Renal cortical epithelial cell (primary cell): ENCODE measurements at places on chromosomes 1 and 21.

DNA sequence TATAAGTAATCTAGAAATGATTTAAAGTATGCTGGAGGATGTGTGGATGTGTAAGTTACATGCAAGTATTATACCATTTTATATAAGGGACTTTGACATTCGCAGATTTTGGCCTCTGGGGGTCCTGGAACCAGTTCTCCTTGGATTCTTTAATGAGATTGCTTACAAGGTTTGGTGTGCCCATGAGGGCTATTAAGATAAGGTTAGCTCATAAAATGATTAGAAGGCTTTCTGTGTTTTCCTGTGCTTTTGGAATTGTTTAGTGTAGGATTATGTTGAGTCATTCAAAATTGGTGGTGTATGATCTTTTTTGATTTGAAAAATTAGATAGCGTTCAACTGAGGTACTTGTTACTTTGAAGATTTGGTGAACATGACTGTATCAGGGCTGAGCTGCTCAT lies 5.6 kb downstream of the USP25 start:
- DNase-seq: no peak

DNA sequence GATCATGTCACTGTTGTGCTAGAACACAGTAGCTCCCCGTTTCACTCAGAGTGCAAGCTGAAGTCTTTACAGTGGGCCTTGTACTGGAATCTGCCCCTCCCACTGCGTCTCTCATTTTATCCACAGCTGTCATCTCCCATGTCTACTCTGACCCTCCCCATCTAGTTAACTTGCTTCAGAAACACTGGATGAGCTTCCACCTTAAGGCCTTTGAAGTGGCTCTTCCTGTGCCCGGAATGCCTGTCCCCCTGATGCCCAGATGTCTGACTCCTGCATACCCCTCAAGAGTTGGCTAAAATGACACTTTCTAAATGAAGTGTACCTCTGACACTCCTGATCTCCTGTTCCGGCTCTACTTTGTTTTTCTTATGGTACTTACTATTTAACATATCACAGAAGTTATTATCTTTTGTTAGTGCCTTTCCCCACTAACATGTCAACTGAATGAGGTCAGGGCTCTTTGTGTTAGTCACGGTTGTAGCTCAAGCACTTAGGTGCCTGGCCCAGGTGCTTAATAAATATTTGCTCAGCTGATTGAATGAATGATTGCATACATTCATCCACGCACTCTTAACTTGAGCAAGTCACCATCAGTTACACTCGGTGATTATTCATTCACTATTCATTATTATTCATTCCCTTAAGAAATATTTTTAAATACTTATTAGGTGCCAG lies 13.3 kb downstream of the ARV1 start:
- no peak for DNase-seq

DNA sequence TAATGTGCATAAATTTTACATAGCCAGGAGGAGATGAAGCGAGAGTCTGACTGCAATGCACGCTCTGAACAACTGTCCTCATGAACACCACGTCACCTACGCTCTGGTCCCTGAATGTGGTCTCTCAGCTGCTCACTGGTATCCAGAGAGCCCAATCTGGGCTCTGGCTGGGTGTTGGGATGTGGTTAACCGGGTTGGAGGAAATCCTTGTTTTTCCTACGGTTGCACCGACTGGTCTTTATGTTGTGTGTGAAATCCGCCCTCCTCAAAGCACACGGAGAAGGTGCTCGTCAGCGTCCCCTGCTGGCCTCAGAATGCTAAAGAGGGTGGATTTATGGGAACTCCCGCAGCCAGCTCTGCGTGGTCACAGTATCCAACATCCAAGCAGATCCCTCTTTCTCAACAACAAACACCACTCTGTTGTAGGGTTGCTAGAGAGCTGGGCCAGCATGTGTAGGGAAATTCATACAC lies 51.8 kb upstream of the FAM89A start:
- DNase-seq: no peak

DNA sequence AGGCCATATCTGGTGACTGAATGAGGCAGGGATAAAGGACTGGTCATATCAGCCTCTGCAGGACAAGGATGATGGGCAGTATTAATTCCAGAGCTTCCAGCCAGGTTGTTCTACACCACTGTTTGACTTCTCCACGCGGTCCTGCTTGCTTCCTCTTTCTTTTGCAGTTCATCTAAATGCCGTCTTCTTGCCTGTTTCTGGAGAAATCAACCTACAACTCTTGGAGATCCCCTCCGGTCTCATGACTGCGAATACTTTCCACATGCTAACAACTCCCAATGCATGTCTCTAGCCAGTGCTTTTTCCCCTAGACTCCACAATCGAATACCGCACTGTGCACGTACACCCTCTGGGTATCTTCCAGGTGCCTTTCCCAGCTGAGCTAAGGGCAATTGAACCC lies 14.1 kb upstream of the TIAM1 start:
- DNase-seq: no peak

DNA sequence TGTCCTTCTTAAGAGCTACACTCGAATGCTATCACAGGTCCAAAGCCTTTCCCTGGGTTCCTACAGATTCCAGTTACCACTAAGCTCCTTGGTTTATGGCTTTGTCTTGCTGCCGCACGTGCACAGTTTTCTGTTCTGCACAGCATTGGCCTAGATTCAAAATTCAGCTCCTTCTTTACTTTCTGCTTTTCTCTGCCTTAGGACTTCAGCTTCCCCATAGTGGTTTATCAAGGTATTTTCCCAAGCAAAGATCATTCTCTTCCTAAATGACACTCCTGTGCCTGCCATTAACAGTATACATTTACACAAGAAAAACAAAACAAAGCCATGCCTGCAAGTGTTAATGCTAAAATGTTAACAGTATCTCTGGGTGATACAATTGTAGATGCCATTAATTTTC lies 41.8 kb downstream of the PTPRU start:
- DNase-seq: no peak

DNA sequence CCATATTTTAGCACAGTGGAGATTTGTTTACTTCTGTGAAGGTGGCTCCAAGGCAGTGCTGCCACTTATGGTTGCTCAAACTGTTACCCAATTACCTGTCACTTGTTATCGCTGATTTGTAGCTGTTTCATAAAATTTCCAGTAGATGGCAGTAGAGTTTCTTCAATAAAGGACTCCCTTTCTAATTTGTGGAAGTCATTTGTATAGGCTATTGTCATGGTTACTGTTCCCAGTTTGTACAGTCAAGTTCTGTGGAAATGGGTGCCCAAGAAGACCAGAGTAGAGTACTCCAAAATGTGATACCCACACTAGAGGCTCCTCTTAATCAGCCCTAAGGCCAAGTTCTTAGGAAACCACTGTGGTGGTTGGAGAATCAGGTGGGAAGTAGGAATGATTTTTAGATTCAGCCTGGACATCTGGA lies 186.1 kb downstream of the CLEC20A start:
- peak; percentile 89 for DNase-seq

DNA sequence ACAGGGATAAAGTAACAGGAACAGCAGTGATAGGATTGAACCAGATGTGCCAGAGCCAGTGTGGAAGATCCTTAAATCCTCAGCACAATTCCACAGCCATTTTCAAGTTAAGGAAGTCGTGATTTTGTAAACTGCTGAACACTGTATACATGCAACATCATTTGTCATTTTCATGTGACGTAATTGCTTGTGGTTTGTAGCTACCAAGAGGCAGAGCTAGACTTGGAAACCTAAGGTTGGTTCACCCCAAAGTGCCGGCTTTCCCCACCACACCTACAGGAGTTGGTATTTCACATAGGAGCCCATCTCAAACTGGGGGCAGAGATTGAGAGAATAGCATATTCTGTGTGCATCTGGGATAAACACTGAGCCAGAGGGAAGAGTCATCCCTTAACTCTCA lies 113.9 kb downstream of the CAPN8 start:
- DNase-seq: no peak

DNA sequence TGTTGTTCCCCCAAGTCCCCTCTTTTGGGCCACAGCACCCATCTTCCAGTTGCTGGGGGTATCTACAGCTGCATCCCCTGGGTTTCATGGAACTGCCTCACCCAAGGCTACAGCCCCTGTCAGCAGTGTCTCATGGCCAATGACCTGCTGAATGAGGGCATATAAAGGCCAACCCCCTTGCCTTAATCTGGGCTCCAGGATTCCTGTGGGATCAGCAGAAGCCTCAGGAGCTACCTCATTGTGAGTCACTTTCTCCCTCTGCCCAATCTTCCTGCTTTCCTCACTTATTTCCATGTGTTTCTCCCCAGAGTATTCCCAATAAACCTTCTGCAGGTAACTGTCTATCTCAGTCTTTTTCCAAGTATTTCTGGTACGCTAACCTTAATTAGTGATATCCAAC lies 37.3 kb upstream of the SYT14 start:
- DNase-seq: peak; percentile 90

- DNase-seq: no peak
Observed at GRCh38 chr1:150906329-150906728, 19.4 kb downstream of the CTXND2 start.

DNA sequence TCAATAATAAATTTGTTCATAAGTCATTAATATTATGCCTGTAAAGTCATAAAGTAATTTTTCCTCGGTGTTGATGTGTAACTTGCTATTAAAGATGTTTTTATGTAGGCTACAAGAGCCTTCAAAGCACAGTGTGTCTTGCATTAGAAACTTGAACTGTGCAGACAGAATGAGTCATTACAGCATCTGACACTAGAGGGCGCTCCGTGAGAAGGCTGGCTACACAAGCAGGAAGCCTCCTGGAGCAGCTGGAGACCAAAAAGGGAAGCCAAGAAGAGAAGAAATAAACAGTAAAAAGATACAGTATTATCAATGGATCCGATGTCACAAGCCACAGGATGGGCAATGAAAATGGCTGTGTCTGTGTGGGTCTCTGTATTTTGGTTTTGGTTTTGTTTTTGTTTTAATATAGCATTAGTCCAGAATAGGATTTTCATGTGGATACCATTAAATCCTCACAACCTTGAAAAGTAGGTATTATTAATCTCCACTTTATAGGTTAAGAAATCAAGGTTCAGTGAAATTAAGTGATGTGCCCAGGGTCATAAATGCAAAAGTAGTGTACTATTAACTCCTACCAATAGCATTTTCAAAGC lies 16.1 kb upstream of the LRRC8D start:
- DNase-seq: peak; percentile 84

DNA sequence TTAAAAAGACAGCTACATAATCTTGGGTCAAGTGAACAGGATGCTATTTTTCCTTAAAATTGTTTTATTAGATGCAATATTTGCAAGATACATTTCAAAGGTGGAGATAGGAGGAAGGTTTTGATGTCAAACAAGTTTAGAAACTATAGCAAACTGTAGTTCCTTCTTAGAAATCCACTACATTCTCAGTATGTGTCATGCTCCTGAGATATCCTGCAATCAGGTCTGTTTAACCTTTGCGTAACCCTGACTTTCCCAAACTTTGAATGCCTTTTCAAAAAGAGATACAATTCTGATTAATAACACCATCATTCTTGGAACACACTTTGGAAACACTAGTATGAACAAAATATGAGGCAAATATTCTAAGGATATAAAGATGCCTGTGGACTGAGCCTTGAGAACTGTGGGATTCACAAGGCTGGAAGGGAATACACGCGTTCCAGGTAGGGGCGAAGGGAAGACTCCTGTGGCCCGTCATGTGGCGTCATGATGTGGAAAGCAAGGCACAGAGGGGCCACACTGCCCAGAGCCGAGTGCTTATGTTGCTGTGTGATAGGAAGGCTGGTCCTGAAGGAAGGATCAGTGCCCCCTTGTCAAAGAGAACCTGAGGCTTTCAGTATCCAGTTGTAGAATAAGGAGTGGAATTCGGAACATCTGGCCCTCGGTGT lies 19.6 kb upstream of the TARBP1 start:
- DNase-seq: no peak

DNA sequence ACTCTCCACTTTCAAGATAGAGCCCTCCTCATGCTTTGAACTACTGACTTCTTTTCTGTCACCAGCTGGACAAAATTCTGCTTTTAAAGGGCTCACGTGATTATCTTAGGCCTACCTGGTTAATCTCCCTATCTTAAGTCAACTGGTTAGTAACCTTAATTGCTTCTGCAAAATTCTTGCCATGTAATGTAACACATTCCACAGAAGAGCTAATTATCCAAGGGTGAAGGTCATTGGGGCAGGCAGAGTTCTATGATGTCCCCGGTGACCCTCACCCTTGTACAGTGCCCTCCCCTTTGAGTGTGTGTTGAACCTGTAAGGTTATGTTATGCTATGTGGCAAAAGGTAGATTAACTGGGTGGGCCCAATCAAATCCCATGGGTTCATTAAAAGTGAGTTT lies 25.2 kb upstream of the FOXE3 start:
- DNase-seq: no peak
